Left ventricle myocardium superior (tissue), 1 donor: ENCODE measurements at places on chromosomes 2 and 18. TPM values are rescaled to one million over a fixed set of nuclear protein-coding genes. Genes with fewer than 3 reads are reported as not detected.

- no peak for DNase-seq
Measured at GRCh38 chr2:240447331-240447730, 11.9 kb downstream of the GPC1 start.

GRCh38 chr2:129074298-129074920 lies 755.7 kb upstream of the HS6ST1 start:
- DNase-seq, result no peak

DNA sequence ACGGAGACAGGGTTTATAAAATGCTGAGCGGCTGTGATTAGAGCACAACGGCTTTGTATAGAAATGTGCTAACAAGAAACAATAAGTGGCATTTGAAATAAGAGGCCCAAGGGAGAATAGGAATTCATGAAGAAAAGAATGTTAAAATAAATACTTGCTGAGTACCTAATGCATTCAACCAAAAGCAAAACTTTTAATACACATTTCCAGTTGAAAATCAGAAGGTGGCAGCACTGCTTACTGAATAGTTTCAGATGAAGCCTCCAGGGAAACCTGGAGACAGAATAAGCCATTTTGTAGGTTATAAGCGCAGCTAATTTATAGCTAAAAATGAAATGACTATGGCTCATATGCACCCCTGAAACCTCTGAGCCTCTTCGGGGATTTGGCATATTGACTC lies 286.6 kb downstream of the DPP10 start:
- DNase-seq, result no peak

GRCh38 chr2:20171445-20171977 lies 53.4 kb downstream of the SDC1 start:
- no peak for DNase-seq

- DNase-seq, result no peak
Measured at GRCh38 chr2:220451438-220451837, 824.0 kb downstream of the SLC4A3 start.

DNA sequence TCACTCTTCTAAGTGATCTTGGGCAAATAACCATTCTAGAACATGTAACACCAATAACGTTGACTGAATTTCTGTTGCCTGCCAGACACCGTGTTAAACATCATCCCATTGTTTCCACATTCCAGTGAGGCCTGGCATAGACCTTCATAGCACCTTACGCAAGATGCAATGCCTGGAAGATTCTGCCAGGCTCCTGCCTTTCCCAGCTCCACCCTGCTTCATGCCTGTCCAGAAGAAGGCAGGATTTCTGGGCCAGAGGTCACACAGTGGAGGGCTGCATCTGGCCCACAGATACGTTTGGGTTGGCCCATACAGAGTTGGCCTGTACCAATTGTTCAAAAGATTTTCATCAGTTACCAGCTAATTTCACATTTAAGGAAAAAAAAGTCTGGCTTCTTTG lies 46.3 kb downstream of the EN1 start:
- no peak for DNase-seq

- DNase-seq, result no peak
Measured at GRCh38 chr2:137947032-137947727, 17.1 kb upstream of the HNMT start.

- no peak for DNase-seq
Measured at GRCh38 chr2:122704109-122704563, 948.7 kb downstream of the TSN start.

DNA sequence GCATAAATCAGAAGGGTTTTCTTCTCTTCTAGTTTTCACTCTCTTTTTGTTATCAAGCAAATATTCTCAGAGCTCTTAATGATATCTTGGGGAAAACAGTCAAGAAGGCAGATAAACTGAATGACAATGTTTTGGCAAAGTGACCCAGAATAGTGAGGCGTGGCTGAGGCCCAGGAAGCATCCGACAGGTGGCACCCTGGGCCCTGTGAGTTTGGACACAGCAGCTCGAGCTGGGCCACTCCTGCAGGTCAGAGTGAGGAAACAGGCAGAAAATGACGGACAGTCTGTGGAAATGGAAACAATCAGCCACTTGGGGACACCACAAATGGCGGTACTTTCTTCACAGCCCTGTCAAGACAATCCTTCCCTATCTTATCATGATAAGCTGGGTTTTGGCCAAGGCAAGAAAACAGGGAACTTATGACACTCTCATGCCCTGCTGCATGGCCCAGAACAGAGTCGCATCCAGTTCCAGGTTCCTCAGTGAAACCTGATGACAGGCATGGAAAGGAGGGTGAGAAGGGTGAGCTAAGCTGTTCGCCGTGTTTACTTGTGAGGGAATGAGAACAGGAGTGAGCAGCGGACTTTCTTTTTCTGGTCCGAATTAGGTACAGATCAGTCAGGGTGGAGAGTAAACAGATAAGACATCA lies 32.1 kb downstream of the MRPL44 start:
- no peak for DNase-seq

DNA sequence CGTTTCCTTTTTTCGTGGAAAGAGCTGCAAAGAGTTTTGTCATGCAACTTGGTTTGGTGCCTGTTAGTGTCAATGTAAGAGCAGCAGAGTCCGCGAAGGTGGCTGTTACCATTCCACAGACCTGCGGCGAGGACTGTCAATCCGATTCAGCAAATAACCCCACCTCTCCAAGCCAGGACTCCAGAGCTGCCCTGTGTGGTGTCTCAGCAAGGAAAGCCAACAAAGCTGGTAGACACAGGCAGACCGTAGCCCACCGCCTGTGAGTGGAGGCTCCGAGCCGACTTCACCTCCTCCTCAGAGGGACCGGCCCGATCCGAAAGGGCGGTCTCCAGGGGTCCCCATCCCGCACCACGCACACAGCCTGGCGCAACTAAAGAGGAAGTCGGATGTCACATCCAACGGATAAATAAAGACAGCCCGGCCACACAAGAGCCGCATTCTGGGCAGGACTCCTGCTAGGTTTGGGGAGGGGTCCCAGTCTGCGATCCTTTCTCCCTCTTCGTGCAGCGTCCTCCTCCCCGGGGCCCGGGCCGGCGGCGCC lies 819 bp downstream of the ANKRD44 start:
- DNase-seq, result peak; percentile 53

DNA sequence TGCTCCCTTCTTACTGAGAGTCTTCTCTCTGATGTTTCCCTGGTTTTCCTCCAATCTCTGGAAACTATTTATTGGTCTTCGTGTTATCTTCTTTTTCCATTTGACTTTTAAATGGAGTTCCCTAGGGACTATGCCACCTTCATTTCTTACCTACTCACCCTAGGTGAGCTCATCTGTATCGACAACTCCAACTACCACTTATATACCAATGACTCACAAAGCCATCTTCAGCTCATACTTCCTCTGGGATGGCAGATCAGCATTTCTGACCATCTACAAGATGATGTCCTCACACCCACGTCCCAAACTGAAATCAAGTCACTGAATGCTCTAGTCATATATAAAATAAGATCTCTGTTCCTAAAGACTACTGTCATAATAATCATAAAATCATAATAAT lies 40.6 kb downstream of the CFAP210 start:
- DNase-seq, result no peak

GRCh38 chr2:69773206-69773605 lies 31.3 kb downstream of the ANXA4 start:
- DNase-seq, result no peak

GRCh38 chr2:113061241-113061640 lies 2.2 kb downstream of the IL36RN start:
- DNase-seq, result no peak

DNA sequence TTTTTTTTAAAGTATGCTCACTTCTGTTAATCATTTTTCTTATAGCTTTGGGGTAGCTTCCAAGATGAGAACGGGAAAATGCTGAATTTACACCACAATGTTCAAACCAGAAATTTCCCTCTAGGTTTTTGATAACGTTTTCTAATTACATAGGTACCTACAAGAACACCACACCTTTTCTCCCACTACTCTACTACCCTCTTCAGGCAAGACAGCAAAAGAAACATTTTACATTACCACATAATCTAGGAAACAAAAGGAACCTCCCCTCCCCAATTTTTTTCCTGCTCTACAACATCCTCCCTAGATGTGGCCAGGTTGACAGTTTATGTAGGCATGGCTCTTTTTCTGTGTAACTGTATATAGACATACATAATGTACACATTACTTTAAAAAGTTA lies 32.4 kb downstream of the NDUFAF7 start:
- no peak for DNase-seq

GRCh38 chr2:80050246-80050645 lies 254.3 kb downstream of the LRRTM1 start:
- DNase-seq, result no peak

DNA sequence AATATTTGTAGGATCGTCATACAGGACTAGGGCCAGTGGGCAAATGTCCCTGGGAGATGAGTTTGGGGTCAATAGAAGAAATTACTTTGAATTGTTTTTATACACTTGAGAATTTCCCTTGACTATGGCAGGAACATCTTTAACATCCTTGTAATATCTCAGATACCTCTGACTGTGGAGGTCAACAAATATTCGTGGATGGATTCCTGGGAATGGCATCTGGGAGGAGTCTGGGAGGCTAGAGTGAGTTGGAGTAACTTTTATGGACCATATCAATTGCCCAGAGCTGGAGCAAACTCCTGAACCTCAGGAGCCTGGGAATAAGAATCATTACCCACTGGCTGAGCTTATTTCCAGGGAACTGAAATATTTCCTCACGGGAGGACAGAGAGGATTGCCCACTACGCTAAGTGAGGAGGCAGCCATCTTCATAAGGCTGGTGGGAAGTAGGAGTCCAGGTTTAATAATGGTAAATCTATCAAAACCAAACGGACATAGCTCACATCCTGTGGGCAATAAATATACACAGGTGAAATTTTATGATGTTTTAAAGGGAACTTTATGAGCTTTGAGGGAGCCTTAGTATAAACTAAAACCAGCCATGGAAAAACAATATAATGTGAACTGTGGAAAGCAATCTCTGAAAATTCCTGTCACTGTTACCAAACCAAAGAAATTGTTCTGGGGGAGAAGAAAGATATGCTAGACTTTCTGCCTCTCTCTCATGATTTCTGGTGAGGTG lies 44.4 kb upstream of the LCLAT1 start:
- no peak for DNase-seq

GRCh38 chr18:47756364-47757016 lies 174.0 kb downstream of the SMAD2 start:
- DNase-seq, result peak; percentile 56

GRCh38 chr2:118380915-118381653 lies 292.8 kb downstream of the INSIG2 start:
- no peak for DNase-seq

DNA sequence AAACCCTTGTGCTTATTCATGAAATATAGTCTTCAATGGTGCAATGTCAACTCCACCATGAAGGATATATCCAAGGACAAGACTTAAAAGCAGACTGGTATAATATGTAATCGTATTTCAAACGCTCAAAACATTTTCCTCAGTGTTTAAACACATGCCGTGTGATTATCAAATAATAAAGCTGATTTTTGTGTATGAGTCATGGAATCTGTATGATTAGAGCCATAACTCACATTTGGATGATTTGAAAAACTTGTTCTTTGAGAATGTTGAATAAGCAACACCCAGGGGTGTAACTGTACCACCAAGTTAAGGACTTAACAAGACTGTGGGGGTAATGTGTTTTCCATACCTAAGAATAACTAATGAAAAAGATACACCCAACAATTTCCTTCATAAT lies 215.3 kb downstream of the STK39 start:
- no peak for DNase-seq

- DNase-seq, result peak; percentile 89
Measured at GRCh38 chr2:11778923-11779757, 32.7 kb downstream of the LPIN1 start.

GRCh38 chr2:240970104-240970503 lies 28.3 kb upstream of the SNED1 start:
- DNase-seq, result no peak

DNA sequence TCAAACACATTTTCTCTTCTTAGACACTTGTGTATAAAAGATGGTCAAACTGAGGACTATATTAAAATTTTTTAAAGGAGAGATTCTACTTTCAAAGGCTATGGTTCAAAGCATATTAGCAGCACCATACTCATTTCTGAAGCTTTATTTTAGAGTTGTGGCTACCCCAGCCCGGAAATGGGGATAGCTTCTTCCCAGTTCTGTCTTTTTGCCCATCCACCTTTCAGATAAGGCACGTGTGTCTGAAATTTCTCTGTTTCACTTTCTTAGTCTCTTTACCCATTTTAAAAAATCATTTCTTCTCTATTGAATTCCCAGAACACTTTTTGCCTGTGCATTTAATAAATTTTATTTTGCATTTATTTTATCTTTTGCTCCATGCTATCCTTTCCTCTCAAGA lies 431.5 kb downstream of the RNF144A start:
- DNase-seq, result no peak

Gene EGR4
- not detected for total RNA-seq

Gene SGO2
- total RNA-seq, result 0.87 TPM

Gene HRH4
- 0.17 TPM for total RNA-seq

Gene SKA1
- 0.20 TPM for total RNA-seq

Gene ALPI
- total RNA-seq, result not detected

Gene ALPG
- total RNA-seq, result not detected

Gene NR4A2
- total RNA-seq, result 1.4 TPM
